ENCODE measurements at places on chromosomes 13 and 19.

- no peak for DNase-seq
Measured at GRCh38 chr13:59679254-59679653, 484.5 kb downstream of the DIAPH3 start.

DNA sequence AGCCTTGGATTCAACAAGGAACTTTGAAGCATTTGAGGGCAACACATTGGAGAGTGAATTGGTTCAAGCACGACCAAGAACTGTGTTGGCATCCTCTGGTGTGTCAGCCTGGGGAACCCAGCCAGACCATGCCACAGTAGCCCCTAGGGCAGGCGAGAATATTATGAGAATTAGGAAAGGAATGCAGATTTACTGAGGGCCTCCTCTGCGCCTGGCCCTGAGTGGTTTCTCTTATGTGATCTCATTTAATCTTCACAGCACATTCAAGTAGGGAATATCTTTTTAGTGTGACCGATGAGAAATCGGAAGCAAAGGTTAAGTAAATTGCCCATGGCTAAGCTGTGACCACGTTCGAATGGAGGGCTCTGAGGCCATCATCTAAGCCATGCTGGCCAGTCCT lies 15.3 kb upstream of the ERICH6B start:
- DNase-seq = no peak

GRCh38 chr13:21825186-21825585 lies 154.3 kb downstream of the FGF9 start:
- no peak for DNase-seq

DNA sequence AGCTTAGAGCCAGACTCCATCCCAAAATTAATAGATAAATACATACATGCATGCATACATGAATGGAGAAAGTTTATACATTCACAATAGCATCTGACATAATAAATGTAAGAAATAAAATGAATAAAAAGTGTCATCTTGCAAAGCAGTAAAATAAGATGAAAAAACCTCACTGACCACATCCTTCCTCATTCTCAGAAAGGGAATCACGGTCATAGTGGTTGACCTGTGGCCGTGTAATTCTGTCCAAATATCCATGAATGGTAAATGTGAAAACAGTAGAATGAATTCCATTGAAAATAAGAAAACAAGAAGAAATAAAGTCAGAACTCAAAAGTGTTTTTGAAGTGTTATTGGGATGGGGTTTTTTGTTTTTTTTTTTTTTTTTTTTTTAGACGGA lies 9.8 kb upstream of the CDC42EP5 start:
- no peak for DNase-seq

DNA sequence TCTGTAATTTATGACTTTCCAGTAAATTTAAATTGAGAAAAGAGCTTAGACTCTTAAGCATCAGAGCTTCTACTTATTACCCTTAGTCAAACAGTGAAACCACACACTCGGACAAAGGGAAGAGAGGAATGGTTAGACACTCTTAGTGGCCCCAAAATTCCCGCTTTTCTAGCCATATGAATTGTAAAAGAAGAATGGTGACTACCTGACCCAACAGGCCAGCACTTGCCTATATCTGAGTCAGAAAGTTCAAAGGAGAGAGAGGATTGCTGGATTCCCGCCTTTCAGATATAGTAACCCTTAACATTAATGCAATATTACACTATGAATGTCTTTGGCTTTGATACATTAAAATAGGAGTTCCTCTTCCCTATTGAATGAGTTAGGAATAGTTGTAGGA lies 317.3 kb downstream of the PCDH17 start:
- DNase-seq = no peak

- DNase-seq = no peak
Measured at GRCh38 chr13:69856331-69856730, 251.3 kb upstream of the ATXN8OS start.

- DNase-seq = no peak
Measured at GRCh38 chr19:4976401-4977298, 7.7 kb downstream of the KDM4B start.

GRCh38 chr13:48400090-48400694 lies 12.7 kb downstream of the LPAR6 start:
- DNase-seq = no peak

DNA sequence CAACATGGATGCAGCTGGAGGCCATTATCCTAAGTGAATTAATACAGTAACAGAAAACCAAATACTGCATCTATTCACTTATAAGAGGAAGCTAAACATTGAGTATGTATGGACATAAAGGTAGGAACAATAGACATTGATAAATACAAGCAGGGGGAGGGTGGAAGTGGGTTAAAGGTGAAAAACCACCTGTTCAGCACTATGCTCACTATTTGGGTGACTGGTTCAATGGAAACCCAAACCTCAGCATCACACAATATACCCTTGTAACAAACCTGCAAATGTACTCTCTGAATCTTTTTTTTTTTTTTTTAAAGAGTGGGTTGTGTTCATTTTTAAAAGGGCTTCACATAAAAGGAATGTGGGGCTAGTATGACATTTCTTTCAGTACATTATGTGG lies 26.9 kb upstream of the CPB2 start:
- no peak for DNase-seq

DNA sequence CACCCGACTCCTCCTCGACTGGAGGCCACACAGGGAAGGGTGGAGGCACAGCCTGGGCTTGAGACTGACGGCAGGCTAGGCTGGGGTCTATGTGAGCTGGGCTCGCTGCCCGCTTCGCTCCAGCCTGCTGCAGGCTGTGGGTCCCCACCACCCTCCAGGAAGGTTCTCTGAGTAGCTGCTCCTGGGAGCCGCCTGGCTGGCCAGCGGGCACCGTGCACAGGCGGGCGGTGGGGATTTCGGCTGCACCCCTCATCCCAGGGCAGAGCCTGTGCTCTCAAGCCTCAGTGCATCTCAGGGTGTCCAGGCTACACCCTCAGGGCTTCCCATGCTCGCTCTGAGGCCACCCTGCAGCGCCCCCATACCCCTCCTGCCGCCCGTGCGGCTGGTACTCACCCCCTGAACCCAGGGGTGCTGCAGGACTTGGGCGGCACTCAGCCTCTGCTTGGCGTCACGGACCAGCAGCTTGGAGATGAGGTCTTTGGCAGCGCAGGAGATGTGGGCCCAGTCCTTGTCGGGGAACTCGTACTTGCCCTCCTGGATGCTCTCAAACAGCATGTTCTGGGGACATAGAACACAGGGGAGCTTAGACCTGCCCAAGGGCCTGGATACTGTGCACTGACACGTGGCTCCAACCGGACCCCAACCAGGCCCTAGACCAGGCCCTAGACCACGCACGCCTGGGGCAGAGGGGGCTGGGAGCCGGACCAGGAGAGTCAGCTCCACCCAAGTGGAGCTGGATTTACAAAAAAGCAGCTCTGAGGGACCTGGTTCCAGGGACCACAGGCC lies 10.2 kb downstream of the MKNK2 start:
- DNase-seq = no peak

- no peak for DNase-seq
Measured at GRCh38 chr19:52896431-52897137, 851 bp downstream of the ZNF320 start.

- DNase-seq = peak; percentile 59
Measured at GRCh38 chr13:98910501-98910951, 67.3 kb downstream of the DOCK9 start.

DNA sequence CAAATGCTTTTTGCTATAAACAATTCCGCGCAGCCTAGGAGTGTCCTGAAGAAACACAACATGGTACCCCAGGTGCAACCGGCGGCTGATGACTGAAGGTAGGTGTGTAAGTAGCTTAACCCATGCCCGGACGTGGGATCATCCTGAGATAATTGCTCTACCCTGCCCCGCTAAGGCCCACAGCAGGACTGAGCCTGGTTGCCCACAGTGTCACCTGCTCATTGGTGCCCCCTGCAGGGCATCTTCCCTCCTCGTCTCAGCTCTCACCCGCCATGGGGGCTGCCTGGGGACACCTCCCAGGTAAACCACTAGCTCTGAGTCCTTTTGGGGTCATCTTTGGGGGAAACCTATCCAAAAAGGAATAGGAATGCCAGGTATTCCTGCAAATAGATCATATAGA lies 22.3 kb downstream of the TMEM161A start:
- DNase-seq = no peak

- DNase-seq = no peak
Measured at GRCh38 chr19:12545267-12545666, 6.0 kb downstream of the ZNF564 start.

- DNase-seq = no peak
Measured at GRCh38 chr13:105050686-105051085, 1484.8 kb downstream of the EFNB2 start.

DNA sequence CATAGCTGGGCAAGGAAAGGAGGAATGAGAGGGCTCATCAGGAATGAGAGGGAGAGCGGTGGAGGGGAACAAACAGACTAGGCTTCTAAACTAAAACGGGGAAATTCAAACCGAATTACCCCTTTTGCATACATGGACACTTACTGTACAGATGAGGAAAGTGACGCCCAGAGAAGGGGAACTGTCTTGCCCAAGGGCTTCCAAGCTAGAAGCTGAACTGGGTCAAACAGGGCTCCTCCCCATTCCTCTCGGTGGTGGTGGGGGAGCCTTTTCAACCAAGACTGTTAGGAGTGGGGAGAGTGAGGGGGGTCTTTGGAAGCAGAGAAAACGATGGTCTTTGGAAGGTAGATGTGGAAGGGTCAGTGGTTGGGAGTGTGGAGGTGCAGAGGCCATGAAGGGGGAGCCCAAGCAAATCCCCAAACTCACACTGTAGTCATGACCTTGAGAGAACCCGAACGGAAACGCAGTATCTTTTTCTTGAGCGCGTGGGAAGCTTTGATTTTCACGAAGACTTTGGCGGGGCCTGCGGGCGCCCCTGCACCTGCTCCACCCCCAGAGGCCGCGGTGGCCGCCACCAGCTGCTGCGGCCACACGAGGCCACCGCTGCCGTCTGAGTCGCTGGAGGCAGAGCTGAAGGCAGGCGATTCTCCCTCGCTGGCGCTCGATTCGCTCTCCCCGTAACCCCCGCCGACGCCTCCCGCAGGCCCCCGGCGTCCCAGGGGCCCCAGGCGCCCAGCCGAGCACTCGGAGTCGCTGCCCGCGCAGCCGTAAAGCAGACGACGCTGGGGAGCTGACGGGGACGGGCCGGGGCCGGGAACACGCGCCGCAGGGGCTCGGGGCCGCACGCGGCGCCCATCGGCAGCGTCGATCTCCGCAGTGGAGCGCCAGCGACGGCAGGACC lies 12.3 kb upstream of the GNG8 start:
- DNase-seq = no peak

DNA sequence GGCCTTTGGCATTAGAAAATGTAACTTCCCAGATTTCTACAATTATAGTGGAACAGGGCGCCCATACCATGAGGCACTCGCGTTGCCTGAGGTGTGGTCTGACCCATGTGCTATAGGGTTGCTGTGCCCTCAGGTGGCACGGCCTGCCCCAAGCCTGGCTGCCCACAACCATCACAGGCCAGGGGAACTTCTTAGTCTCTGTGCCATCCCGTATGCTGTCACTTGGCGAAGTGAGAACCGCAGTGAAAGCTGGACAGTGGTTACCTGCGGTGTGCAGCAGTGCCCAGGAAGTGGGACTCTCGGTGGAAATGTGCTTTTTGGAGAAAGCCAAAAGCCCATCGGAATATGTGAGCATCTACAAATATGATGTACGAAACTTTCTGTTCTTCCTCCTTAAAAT lies 88.2 kb upstream of the GPR183 start:
- no peak for DNase-seq

DNA sequence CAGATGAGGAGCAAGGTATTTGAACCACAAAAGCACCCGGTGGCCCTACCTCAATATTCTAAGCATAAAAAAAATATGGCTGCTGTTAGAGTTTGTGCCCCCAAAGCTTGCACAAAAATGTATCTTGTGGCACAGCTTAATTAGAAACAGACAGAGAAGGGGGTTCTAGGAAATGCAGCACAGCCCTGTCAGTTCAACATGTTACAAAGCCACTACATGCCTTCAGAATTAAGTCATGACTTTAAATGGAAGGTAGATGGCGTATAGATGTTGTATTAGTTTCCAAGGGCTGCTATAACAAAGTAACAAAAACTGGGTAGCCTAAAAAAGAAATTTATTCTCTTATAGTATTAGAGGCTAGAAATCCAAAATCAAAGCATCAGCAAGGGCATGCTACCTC lies 703.8 kb downstream of the DIAPH3 start:
- no peak for DNase-seq

DNA sequence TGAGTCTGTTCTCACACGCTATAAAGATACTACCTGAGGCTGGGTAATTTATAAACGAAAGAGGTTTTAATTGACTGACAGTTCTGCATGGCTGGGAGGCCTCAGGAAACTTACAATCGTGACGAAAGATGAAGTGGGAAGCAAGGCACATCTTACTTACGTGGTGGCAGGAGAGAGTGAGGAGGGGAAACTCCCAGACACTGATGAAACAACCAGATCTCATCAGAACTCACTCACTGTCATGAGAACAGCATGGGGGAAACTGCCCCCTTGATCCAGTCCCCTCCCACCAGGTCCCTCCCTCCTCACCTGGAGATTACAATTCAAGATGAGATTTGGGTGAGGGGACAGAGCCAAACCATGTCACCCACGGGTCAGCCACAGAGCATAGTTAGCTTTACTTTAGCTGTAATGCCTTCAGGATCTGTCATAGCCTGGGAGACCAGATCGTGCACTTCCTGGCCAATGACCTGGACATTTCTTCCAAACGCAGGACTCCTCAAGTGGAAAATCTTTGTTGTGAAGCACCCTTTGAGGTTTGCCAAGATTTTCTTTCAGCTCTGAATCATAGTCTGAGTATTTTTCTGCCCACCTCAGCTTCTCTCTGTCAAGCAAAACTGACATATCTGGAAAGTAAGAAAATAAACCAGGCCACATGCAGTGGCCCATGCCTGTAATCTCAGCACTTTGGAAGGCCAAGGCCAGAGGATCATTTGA lies 25.2 kb upstream of the HIF3A start:
- DNase-seq = no peak

GRCh38 chr13:36131222-36131930 lies at the start of gene DCLK1:
Gene DCLK1 (minus strand): TSS chr13:36131382.
- no peak for DNase-seq

DNA sequence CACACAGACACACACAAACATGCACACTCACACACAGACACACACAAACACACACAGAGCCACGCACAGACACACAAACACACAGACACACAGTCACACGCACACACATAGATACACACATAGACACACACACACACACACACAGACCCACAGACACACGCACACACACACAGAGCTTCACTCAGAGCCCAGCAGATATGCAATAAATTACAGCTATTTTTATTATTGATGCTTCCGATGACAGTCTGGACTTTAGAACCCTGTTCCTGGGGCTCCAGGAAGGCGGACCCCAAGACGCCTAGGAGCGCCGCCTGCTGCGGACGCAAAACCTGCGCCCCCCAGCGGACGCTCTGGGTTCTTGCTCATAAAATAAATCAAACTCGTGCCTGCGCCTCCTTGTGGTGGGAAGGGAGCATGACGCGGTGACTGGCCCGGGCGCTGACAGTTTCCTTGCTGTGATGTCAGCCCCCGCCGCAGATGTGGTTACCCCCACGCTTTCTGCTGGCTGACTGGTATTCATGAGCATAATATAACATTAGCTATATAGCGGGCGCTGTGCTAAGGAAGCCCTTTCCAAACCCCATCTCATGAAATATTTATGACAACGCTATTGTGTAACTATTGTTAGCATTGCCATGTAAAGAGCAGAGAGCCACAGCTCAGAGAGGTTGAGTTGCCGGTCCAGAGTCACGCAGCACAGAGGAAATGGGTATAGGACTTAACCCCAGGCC lies 64.4 kb upstream of the TM9SF2 start:
- peak; percentile 92 for DNase-seq

Data from naive thymus-derived CD4-positive, alpha-beta T cell (primary cell).